ENCODE measurements at places on chromosomes 7 and 10.

GRCh38 chr7:43584195-43584586 lies 1.3 kb downstream of the STK17A start:
- DNase-seq: peak; percentile 74

DNA sequence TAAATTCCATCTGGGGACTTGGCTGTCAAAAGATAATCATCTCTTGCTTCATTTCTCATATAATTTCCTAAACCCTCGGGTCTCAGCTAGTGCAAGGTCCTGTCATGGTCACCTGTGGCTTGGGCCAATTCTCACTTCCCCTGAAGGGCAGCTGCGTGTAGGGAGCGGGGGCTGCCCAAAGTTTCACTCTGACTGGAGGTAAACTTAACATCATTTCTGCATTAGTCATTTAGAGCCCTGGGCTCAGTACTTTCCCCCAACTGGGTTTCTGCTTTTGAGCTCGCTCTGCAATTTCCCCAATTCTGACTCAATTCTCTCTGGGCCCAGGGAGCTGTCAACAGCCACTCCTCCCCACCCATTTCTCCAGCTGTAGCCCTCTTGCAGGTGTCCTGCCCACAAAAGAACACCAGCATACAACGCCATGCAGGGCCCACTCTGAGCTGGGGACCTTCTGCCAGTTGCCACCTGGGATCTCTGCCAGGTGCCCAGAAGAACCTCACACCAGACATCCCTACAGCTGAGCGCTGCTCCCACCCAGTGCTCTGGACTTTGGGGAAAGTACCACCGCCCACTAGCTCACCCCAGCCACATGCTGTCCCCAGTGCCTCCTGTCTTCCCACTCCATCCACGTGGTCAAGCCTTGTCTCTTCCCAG lies 37.9 kb downstream of the VOPP1 start:
- peak; percentile 81 for DNase-seq

GRCh38 chr10:13885238-13885990 lies 298.6 kb downstream of the PRPF18 start:
- DNase-seq: no peak

- DNase-seq: no peak
These were observed 5.7 kb upstream of the CXCL12 start for GRCh38 chr10:44390585-44391072.

DNA sequence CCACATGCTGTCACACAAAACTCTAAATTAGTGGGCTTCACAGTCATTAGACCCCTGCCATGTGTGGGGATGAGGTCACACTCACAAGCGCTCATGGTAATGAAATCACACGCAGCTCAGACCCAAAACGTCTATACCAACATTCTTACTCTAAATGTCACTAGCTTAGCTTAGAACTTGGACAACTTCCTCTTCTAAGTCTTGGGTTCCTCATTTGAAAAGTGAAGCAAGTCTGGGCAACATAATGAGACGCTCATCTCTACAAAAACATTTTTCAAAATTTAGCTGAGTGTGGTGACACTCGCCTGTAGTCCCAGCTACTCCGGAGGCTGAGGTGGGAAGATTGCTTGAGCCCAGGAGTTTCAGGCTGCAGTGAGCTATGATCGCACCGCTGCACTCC lies 92.7 kb upstream of the MACROH2A2 start:
- DNase-seq: no peak

- DNase-seq: no peak
These were observed 144.7 kb downstream of the ALOX5 start for GRCh38 chr10:45518741-45519140.

- DNase-seq: no peak
These were observed 162.2 kb downstream of the LRRTM3 start for GRCh38 chr10:67088036-67088435.

DNA sequence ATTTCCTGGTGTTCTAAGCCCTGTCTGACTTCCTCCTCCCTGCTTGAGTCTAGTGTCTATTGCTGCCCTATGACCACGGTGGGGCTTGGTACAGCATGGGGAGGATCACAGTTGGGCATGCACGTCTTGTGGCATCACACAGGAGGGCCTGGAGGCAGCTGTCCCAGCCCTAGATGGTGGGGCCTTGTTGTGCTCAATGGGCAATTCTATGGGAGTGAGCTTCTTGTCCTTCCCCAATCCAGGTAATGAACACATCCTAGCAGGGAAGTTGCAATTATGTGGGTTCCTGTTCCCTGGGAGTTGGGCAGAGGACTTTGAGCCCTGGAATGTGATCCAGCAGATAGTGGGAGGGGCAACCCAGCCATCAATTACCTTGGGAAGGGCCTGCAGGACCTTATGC lies 10.8 kb upstream of the FAM3C start:
- DNase-seq: no peak

DNA sequence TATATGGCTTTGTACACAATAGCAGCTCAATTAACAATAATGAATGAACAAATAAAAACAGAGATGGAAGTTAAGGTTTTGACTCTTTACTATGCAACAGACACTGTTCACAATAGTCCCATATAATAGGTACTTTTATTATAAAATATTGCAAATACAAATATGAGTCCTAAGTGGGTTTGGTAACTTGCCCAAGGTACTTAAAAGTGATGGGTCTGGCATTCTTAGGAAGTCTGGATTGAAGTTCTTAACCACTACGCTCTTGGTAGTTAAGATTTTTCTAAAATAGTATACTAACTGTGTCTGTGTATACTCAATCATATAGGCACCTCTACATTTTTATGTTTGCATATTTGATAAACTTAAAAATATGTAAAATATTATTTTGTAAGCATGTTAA lies 55.5 kb downstream of the HGF start:
- DNase-seq: no peak

DNA sequence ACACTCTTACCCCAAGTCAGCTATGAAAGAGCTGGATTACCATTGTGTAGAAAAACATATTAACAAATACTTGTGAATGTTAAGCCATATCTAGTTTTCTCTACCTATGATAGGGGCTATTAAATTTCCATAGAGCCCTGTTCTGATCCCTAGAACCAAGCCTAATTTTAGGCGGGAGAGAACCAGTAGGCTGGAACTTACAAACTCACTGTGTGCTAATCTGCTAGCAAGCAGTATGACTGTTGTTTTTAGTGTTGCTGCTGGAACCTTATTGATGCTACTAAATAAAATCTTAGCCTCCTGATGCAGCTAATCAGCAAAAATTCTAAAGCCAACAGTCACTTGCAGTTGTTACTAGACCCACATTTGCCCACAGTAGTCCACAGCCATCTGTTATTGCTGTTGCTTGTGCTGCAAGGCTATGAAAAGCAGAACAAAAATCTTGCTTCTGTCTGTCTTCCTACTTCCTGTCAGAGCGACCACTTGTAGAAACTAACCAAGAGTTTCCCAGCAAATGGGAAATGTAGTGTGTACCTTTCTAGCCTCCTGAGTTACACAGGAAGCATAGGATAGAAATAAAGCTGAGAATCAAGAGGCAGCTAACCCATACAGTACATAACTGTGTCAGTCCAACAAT lies 368.4 kb downstream of the ARL4A start:
- DNase-seq: no peak

DNA sequence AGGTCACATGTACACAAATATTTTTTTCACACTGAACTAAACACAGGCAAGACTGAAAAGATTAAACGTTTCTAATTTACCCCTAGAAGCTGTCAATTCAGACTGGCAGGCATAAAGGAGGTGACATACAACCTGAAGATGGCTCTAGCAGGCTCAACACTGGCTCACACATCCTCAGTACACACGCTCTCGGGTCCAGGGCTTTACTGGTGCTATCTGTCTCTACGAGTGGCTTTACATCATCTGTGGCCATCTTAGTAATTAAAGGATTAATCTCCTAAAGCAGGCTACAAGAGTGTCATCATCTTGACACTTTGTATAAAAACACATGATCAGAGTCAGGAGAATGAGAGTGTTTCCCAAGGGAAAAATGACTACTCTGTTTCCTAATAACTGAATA lies 57.3 kb downstream of the COPG2 start:
- DNase-seq: no peak

DNA sequence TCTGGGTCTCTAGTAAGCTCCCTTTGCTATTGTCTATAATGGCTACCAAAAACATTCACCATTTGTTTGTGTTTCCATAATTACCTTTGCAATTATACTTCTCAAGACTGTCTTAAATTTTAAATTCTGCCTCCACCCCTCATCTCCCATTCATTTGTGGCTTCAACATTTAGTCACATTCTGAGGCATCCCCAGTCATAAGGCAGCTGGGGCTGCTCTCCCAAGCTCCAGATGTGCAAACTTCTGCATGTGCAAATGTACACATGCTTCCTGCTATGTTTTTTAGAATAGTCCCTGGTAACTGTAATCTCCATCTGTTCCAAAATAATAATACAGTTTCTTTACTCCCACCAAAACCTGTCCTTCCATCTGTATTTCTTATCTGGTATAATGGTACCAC lies 97.3 kb downstream of the CDK6 start:
- no peak for DNase-seq

- DNase-seq: no peak
These were observed 141.9 kb downstream of the RPS24 start for GRCh38 chr10:78175444-78176015.

DNA sequence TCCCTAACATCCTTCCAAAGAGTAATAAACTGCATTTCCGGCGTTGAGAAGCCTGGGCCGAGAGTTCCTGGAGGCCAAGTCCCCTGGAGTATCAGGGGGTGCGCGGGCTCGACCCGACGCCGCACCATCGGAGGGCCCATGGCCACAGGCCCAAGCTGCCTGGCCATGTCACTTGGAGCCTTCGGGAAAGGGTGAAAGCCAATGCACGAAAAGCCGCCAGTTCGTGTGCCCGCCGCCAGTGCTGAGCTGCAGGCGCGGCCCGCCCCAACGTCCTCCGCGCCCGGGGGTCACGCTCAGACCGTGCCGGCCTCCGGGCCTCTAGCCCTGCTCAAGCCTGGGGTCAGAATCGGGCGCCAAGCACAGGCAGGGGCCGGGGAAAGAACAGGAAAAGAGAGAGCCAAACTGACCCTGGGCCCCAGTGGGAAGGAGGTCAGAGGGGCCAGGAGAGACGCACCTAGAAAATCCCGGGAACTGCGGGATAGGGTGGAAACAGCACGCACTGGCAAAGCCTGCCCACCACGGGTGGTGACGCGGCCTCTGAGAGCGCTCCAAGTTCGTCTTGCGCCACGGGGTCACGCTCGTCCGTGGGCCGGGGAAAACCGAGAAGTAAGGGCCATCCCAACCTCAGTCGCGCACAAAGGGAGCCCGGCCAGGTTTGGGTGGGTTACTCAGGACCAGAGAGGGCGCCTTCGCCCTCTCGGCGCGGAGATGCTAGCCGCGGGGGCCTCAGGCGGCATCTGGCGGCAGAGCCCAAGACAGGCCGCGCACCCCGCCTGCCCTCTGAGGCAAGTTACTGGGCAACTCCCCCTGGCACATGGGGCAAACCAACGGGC lies 4.2 kb upstream of the EBF3 start:
- DNase-seq: no peak

GRCh38 chr10:1230138-1230537 lies 174.0 kb downstream of the WDR37 start:
- no peak for DNase-seq

DNA sequence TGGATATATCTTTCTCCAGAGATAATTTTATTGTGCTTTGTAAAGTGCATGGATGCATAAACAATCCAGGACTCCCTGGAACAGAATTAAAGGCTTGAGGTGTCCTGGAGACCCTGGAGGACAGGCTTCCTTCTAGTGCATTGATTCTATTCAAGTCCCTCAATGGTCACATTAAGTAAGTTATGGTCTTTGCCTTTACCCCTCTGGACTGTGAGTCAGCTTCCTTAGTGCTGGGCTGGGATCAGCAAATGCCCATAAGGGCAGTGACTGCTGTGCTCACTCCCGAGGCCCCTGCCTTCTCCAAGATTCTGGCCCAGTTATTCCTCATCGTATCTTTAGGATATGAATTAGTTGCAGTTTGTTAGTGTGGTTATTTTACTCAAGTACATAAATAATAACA lies 178.7 kb upstream of the PRSS58 start:
- DNase-seq: no peak

- no peak for DNase-seq
These were observed at the start of gene GATA3 for GRCh38 chr10:8054494-8055407. Gene GATA3, plus strand, starts transcription at chr10:8054688. Its CDS starts 968 bp downstream, at chr10:8055656.

- DNase-seq: no peak
These were observed 188.5 kb downstream of the TMEM178B start for GRCh38 chr7:141262101-141263090.

DNA sequence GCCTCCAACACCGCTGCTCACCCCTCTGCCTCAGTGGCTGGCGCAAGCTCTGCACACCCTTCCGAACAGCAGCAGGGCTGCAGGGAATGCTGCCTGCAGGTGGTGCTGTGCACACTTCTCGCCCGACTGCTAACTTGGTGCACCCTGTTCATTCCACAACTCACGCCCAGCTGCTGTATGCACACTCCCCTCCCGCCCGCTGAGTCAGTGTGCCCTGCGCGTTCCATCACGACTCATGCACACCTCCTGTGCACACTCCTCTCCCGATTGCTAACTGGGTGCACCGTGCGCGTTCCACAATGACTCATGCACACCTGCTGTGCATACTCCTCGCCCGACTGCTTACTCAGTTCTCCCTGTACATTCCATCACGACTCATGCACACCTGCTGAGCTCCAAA lies 21.5 kb downstream of the ADARB2 start:
- DNase-seq: peak; percentile 29

GRCh38 chr10:105963334-105963884 lies 1201.1 kb downstream of the SORCS1 start:
- DNase-seq: no peak

DNA sequence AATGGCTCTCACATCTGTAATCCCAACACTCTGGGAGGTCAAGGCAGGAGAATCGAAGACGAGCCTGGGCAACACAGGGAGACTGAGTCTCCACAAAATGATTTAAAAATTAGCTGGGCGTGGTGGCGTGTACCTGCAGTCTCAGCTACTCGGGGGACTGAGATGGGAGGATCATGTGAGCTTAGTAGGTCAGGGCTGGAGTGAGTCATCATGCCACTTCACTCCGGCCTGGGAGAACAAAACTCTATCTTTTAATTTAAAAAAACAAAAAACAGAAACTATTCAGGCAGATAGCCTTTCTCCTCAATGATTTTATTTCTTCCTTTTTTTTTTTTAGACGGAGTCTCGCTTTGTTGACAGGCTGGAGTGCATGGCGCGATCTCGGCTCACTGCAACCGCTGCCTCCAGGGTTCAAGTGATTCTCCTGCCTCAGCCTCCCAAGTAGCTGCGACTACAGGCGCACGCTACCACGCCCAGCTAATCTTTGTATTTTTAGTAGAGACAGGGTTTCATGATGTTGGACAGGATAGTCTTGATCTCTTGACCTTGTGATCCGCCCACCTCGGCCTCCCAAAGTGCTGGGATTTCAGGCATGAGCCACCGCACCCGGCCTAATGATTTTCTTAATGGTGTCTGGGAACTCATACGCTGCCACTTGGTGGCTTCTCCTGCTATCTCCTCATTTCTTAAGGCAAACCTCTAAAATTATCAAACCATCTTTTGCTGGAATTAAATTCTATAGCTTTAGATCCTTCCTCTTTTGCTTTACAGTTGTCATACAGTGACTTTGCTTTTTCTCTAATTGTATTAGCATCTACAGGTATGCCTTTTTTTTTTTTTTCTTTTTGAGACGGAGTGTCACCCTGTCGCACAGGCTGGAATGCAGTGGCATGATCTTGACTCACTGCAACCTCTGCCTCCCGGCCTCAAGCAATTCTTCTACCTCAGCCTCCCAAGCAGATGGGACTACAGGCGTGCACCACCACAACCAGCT lies 22.9 kb downstream of the SRPK2 start:
- DNase-seq: no peak

Measured in bronchial epithelial cell (primary cell).